Breast epithelium (tissue), 4 donors: ENCODE measurements at places on chromosomes 2 and 18.

DNA sequence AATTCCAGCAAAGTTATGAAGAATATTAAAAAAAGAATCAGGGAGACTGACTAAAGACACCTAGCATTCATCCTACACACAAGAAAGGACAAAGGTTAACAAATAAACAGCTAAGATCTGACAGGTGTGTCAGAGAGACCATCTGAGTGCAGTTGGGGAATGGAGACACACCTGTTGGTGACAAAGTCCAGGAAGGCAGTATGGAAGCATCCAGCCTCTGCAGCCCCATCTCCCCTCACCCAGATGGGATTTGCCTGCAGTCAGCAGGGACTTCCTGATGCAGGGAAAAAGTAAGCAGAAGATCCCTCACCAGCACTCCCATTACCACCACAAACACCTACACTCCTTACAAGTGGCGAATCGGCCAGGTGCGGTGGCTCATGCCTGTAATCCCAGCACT is 37.9 kb downstream of the USP34 start:
- no peak for DNase-seq

DNA sequence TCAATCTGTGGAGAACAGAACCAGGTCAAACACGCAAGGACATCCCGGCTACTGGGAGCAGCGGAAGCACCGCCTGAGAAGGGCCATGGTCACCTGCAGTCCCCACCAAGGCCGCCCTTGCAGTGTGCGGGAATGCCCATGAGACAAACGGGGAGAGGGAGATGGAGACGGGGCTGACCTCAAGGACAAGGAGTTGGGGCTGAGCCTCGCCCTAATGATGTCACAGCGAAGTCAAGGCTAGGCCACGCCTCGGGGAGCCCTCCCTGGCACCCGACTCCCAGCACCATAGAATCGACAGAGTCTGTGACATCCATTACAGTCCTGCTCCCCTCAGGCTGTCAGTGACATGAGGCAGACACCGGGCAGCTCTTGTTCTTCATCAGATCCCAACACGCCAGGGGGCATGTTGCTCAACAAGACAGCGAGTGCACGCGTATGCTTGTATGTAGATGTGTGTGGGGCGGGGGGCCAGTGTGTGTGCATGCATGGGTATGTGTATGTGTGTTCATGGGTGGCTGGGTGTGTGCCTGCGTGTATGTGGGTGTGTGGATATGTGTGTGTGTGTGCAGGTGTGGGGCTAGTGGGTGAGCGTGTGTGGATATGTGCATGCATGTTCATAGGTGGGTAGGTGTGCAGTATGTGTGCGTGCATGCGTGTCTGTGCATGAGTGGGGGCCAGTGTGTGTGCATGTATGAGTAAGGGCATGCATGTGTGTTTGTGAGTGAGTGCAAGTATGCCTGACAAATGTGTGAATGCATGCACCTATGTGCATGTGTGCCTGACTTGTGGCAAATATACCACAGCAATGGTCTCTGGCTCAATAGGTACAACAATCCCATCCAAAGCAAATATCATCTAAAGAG is 57.0 kb downstream of the ANKMY1 start:
- peak; percentile 15 for DNase-seq

DNA sequence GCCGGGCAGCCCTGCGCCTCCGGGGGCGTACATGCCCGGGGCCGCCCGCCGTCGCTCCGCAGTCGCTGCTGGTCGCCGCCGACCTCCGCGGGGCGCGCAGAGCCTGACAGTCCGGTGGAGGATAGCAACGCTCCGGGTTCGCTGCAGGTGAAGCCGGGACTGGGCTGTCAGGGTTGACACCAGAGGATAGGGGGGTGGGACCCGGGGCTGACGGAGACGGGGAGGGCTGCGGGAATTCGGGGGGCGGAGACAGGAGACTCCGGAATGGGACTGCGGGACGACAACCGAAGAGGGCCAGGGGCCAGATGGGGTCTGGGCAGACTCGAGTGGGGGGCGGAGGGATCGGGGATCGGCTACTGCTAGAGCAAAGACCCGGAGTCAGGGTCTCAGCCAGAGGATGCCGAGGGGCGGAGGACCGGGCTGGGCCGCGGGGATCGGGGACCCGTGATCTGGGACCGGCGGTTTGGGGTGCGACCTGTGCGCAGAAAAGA is 403 bp downstream of the TMEM127 start:
- DNase-seq: no peak

DNA sequence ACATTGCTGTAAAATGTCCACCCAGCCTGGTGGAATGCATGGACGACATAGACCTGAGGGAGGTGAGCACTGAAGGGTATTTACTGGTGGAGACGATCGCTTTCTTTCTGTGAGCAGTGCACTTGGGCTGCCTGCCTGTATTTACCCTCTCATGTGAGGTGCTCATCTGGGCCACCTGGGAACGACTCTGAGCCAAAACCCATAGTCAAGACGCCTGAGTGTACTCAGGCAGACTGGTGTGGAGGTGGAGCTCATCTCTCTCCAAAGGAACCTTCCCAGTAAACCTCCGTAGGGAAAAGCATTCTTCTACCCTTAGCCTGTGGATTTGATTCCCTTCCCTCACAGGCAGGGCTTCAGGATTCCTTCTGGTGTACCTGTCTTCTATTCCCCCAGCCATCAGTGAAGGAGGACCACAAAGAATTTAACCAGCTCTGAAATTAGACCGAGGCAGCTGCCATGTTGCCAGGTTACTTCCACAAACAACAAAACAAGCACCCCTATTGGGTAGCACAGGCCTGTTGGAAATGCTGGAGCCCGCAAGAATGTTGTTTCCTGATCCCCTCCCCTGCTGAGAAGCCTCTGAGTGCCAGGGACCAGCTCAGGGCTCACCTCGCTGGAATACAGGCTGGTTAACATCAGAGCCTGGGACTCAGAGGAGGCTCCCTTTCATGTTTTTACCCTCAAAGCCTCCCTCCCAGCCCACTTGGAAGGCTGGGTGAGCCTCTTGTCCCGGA is 47.5 kb upstream of the TXNDC2 start:
- DNase-seq: peak; percentile 62

DNA sequence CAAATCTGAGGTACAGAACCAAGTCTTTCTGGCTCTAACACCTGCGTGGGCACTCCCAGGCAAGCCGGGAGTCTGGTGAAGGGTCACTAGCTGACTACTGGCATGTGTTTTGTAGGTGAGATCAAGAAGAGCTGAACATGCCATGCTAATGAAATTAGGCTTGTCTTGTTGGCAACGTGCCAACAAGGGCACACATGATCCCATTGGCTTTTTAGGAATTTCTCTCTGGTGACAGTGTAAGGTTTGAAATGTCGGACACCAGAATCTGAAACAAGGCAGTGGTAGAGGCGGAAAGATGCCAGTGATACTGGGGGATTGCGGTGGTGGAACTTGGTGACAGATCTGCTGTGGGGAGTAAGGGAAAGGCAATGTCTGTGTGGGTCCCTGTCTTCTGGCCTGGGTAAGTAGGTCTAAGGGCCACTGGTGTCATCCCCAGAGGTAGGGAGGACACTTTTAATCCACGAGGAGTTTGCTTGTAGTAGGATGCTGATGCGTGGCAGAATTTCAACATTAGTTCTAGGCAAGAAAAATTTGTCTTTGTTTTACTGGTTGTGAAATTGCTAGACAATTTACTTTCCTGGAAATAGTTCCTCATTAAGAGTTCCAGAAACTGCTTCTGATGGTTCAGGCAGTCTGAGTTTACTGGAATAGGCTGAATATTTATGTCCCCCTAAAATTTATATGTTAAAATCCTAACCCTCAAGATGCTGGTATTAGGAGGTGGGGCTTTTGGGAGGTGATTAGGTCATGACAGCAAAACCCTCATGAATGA is 52.6 kb upstream of the ACMSD start:
- DNase-seq: no peak

GRCh38 chr18:31590570-31590969 is 1.1 kb upstream of the TTR start:
- DNase-seq: no peak

DNA sequence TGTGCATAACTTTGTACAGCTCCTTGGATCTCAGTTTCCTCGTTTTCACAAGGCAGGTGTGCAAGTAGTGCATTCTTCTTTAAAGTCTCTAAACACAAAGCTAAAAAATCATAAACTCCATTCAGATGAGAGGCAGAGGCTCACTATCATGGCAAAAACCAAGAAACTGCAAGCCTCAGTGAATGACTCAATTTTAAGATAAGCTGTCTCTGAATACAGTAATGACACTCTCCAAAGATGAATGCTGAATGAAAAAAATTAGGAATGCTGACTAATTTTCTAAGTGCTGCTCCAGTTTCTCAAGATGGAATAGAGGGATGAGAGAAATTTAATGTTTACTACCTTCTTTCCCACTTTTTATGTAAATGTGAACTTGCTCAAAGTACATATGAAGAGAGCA is 17.2 kb downstream of the B4GALT6 start:
- DNase-seq: no peak
